Spinal cord (tissue), 10 donors: ENCODE measurements at places on chromosomes 1 and 21. TPM values are rescaled to one million over a fixed set of nuclear protein-coding genes. Genes with fewer than 3 reads are reported as not detected.

Gene GCSAML
- polyA plus RNA-seq = 1.3 TPM

Gene MX2
- polyA plus RNA-seq = 0.90 TPM

Gene IRF6
- 1.2 TPM for polyA plus RNA-seq

Gene RCC2
- polyA plus RNA-seq = 58.1 TPM

Gene NBPF6
- 0.13 TPM for polyA plus RNA-seq
